Left renal pelvis (tissue), 4 donors: ENCODE measurements at places on chromosomes 7 and 10. TPM values are rescaled to one million over a fixed set of nuclear protein-coding genes. Genes with fewer than 3 reads are reported as not detected.

DNA sequence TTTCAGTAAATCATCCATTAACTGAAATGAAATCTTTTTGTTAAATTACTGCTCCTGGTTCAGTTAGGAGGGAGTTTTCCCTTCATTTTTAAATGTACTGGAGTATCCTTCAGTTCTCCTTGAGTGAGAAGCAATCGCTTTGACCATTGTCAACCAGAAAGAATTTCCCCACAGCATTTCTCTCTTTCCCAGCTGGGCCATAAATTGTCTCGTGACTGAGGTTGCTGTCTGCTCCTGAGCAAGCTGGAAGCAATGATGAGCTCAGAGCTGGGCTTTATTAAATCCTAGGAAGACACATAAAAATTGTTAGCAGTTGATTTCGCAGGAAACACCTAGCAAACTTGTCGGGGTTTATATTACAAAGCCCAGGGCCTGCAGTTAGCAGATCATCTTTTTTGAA lies 102.0 kb upstream of the INSYN2A start:
- DNase-seq, result no peak

- DNase-seq, result no peak
Observed at GRCh38 chr10:95788830-95789229, 32.9 kb downstream of the ENTPD1 start.

DNA sequence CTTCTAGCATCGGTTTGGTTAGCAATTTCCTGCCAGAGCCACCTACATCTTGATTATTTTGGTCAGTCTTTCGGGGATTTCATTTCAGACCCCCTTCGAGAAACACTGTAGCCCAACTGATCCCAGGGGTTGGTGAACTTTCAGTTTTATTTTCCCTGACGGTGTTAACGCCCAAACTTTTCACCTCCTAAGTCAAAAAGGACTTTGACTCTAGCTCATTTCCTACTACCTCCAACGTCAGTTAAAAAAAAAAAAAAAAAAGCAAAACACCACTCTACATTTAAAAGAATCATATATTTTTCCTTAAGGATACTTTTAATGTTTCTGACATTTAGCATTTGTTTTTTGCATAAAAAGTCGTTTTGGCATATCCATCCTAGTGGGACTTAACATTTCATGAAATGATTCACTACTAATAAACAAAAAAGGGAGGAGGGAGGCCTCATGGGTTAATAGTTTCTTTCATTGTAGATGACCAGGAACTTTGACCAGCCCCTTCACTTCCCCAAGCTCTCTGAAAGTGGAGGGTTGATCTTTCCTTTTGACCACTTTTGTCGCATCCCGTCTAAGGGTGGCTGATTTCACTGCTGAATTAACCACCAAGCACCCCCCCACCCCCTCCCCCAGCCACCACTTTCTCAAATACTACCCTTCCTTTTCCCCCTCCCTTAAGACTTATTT lies 764 bp upstream of the TCF7L2 start:
- DNase-seq, result no peak

- no peak for DNase-seq
Observed at GRCh38 chr7:41692251-41692650, 10.6 kb downstream of the INHBA start.

GRCh38 chr7:31126976-31127375 lies 74.9 kb downstream of the ADCYAP1R1 start:
- no peak for DNase-seq

DNA sequence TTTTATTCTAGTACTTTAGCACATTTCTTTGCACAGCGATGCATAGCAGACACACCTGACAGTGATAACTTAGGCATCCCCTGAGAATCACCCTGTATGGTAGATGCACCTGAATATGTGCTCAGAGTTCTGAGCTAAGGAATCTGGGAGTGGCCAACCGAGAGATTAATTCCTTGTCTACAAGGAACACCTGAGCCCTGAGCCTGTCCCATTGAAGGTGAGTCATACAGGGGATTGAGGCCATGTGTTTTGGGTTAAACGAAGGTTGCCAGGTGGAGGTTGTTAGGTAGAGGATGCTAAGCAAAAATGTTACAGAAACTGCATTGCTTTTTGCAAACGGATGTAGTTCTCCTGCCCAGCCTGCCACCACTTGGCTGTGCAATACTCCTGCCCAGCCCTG lies 128.9 kb downstream of the AMPH start:
- DNase-seq, result no peak

The CH25H gene
- 0.26 TPM for polyA plus RNA-seq

The RBP3 gene
- polyA plus RNA-seq, result 0.09 TPM
